SJSA1 (cell line): ENCODE measurements at places on chromosomes 3 and 15.

- DNase-seq: no peak
Observed at GRCh38 chr3:18657858-18658820, 233.0 kb upstream of the SATB1 start.

DNA sequence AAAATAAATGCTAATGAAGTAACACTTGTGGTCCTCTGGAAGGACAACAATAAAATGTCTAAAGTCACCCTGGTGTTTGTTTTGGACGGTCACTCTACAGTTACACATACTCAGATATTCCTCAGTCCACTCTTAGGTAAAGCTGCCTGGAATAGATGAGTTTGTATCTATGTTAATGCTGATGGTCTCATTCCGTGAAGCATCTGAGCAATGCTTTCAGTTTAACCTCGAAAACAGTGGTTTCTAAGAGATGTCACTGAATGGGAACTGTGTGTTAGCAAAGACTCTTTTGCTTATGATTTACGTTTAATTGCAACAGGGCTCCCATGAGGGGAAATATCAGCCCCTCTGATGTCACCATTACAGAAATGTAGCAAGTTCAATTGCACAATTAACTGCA lies 49.1 kb downstream of the FBN1 start:
- no peak for DNase-seq

DNA sequence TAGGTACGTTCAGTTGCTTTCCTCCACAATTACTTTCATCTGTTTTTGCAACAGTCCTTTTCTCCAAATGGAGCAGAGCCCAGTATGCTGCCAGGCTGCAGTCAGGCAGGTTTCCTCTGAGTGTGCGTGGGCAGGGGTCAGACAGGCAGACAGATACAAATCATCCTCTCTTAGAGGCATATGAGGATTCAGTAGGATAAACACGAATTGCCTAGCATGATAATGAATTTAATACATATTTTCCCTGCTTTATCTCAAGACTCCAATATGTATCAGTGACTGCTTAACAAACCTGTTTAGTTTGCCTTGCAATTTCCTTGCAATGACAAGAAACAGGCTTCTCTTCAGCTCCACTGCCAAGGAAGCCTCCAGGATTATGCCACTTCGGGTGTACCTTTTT lies 140.7 kb upstream of the NR2E3 start:
- DNase-seq: no peak

DNA sequence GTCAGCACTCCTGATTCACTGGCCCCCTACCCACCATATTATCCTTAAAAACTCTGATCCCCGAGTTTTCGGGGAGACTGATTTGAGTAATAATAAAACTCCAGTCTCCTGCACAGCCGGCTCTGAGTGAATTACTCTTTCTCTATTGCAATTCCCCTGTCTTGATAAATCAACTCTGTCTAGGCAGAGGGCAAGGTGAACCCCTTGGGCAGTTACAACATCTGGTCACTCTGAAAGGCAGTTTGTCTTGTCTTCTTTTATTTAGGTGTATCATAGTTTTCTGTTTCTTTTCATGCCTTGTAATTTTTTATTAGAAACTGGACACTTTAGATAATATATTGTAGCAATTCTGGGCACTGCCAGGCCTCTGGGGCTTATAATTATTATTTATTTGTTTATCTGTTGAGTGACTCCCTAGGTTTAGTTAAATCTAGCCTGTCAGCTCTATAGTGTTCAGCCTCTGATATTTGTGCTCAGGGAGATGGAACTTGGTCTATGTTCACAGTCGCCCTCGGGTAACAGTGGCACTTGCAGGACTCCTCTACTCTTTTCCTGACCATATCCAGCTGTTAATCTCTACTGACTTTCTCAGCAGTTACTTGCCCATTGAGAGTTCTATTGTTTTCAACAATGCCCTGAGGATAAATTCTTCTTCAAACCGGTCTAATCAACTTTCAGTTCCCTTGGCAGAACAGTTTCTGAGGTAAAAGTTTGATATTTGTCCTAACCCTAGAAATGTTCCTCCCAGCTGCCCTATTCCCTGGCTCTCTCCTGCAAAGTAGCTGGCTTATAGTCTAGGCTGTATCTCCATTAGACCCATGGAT lies 15.5 kb upstream of the PLAAT1 start:
- DNase-seq: no peak

GRCh38 chr3:77204788-77205187 lies 164.9 kb downstream of the ROBO2 start:
- no peak for DNase-seq

DNA sequence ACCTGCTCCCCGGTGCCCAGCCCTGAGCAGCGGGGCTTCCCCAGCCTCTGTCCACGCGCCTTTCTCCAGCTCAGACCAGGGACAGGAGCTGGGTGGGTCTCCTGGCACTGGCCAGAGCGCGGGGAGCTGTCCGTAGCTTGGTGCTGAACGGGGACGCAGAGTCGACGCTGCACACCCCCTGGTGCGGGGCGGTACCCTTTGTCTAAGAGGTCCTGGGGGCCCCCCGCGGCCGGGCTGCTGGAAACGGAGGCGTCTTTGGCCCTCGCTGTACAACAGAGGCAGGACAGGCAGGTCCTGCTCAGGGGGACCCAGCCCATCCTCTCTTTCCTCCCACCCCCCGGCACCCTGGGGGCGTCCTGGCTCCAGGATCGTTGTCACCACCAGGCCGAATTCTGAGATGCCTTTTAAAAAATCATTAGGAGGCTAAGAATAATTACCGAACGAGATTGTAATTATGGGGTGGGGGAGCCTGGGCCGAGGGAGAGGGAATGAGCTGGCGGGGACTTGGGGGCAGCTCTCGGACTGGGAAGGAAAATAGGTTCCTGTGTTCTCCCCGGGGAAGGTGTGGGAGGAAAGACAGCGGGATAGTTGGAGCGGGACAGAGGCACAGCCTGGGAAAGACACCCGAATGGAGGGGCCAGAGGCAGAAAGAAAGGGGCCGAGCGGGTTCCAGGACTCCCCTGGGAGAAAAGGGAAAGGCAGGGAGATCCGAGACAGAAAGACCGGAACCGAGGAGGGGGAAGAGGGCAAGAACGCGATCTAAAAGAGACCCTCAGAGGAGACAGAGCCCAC lies 4.1 kb upstream of the SKOR1 start:
- DNase-seq: peak; percentile 20

DNA sequence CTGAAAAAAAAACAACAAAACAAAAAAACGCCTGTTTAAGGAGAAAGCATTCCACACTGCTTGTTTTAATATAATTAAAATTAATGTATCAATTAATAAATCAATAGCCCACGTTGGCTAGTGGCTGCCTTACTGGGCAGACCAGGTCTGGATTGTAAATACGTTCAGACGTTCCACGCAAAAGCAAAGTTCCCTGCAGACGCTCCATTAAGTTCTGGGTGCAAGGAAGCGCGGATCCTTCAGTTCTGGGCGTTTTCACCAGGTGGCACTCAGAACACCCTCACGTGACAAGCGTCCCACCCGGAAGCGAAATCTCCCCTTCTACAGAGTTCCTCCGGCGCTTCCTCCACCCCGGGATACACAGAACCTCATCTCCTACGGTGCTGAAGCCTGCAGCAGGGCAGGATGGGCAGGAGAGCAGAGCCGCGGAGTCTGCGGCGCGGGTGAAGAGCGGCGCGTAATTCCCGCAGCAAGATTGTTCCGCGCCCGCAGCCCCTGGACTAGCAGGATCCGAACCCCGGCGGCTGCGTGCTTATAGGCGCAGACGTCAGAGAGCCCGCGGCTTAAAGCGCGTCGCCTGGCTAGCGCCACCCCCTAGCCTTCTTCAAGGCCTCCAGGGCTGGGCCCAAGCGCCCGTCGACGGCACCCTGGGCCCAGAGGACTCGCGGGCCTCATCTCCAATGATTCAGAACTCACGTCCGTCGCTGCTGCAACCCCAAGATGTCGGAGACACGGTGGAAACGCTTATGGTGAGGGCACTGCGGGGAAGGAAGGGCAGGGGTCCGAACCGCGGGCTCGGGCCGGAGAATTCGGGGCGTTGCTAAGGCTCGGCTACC lies at the start of gene SLC25A38:
SLC25A38 (plus strand) TSS at position 326 of the 836 bp plus-strand sequence; CDS start at position 681, 355 bp downstream.
- DNase-seq: peak; percentile 78

DNA sequence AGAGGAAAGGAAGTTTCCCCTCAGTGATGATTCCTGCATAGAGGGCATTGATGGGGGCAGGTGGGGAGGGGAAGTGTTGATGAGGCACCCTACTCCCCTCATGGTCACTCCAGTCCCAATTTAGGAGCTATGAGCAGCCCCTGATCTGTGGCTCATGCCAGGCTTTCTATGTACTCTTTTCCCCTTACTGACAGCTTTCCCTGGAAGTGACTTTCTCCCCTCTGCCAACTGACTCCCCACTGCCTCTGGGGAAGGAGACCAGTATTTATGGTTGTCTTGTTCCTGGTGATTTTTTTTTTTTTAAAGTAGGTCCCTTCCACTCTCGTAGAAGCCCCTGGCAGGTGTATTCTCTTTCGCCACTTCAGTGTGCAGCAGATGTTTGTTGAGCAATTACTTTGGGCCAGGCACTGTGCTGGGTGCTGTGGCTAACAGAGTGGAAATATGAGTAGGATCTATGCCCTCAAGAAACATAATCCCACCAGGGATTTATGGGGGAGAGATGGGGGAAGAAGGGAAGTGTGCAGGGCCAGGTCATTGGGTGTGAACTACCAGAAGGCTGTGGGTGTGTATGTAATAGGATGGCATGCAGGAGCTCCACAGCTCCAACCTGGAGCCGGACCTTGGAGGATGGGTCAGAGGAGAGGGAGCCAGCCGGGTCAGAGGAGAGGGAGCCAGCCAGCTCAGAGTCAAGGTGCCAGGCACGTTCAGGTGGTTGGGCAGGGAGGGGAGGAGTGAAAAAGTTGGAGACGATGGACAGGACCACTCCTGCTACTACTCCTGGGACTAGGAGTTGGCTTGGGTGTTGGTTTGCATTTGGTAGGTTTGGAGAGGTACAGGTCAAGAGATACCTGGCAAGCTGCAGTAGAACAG lies 3.5 kb downstream of the SMAD6 start:
- DNase-seq: no peak

- no peak for DNase-seq
Observed at GRCh38 chr3:143573610-143574303, 274.5 kb downstream of the SLC9A9 start.

GRCh38 chr15:52730173-52730572 lies 51.0 kb upstream of the ATOSA start:
- DNase-seq: no peak

- no peak for DNase-seq
Observed at GRCh38 chr3:122394173-122394572, 10.2 kb downstream of the FAM162A start.

DNA sequence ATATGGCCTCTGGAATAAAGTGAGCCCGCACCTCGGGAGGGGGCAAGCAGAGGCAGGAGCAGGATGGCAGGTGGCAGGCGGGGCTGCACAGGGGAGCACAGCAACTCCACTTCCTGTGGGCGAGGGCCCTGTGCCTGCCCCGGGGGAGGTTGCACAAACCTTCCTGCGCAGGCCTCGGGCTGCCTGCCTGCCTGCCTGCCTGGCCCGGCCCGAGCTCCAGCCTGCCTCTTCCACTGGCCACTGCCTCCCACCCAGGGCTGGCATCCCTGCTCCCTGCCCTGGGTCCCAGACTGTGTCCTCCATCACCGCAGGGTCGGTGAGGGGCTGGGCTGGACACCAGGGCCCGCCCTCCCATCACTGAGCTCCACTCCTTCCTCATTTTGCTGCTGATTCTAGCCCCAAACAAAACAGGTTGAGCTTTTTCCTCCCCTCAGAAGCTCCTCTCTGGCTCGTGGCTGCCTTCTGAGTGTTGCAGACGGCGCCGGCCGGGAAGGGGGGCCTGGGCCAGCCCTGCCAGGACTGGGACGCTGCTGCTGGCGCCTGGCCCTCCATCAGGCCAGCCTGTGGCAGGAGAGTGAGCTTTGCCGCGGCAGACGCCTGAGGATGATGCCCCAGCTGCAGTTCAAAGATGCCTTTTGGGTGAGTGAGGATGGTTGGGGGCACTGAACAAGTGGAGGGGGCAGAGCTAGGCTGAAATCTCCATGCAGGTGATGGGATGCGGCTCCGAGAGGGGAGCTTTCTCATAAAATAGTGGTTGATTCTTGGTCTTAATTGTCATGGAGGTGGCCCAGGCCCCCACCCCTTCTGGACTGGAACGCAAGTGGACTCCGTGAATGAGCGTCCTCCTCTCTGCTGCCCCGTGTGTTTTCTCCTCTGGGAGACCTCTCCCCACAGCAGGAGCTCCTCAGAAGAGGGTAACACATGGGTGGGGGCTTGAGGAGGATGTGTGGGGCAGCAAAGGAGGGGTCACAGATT lies at the start of gene PSTPIP1:
PSTPIP1 (plus strand) TSS at position 156 of the 975 bp plus-strand sequence; CDS start at position 604, 448 bp downstream.
- no peak for DNase-seq

- peak; percentile 97 for DNase-seq
Observed at GRCh38 chr15:74040109-74040850, 42.1 kb downstream of the GOLGA6A start.

GRCh38 chr3:51739110-51739509 lies 32.2 kb downstream of the GRM2 start:
- DNase-seq: no peak

DNA sequence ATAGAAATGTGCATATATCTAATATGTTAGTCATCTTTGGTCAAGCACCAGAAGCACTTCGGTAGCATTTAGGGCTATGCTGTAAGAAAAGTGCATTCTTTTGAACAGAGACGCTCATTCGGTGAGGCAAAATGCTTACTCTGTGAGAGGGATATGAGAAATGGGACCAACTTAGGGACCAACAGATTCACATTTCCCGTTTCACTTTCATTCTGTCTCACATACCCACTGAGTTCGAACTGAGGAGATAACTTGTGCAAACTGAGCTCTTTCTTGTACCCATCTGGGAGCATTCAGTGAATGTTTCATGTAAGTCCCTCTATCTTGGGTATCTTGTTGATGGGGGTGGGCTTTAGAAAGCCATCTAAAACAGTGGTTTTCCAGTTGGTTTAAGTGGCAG lies 135.3 kb downstream of the FEZF2 start:
- DNase-seq: no peak

DNA sequence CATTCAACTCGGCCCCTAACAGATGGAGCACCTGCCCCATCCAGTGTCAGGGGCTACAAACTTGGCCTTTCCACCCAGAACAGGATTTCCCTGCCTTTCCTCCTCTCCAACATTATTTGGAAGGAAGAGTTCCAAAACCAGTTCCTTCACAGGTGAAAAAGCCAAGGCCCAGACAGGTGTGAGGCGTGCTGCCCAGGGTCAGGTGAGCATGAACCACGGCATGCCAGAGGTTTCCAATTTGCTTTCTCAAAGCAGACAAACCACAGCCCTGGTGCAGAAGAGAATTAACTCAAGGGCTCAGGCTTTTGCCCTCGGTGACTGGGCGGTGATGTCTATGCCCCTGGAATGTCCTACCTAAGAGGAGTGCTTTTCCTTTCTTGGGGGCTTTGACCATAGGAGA lies 43.2 kb downstream of the LDHAL6B start:
- DNase-seq: no peak

GRCh38 chr3:123737168-123737567 lies 147.0 kb downstream of the MYLK start:
- DNase-seq: no peak
